ENCODE measurements at places on chromosomes 13 and 19. TPM values are rescaled to one million over a fixed set of nuclear protein-coding genes. Genes with fewer than 3 reads are reported as not detected.

NRTN gene
- polyA plus RNA-seq: 0.99 TPM

S1PR5 gene
- 0.32 TPM for polyA plus RNA-seq

CBY2 gene
- polyA plus RNA-seq: not detected

TNFSF13B gene
- polyA plus RNA-seq: 0.26 TPM

GPR4 gene
- 0.69 TPM for polyA plus RNA-seq

LGALS7B gene
- polyA plus RNA-seq: not detected

ALG11 gene
- polyA plus RNA-seq: 5.0 TPM

TMPRSS9 gene
- not detected for polyA plus RNA-seq

KCNRG gene
- polyA plus RNA-seq: 0.97 TPM

PROZ gene
- not detected for polyA plus RNA-seq

DCLK1 gene
- 1.1 TPM for polyA plus RNA-seq

GRK1 gene
- polyA plus RNA-seq: 0.12 TPM

IRGC gene
- not detected for polyA plus RNA-seq

NPAS1 gene
- 1.0 TPM for polyA plus RNA-seq

ZNF554 gene
- 2.1 TPM for polyA plus RNA-seq

Data from SK-N-SH (cell line).